ENCODE measurements at places on chromosomes 7 and 10. TPM values are rescaled to one million over a fixed set of nuclear protein-coding genes. Genes with fewer than 3 reads are reported as not detected.

The CLCN1 gene
- 3.1 TPM for total RNA-seq

The TNS3 gene
- total RNA-seq = 39.7 TPM

The GDF10 gene
- 32.6 TPM for total RNA-seq

The FKBP9 gene
- 198 TPM for total RNA-seq

The CPN1 gene
- total RNA-seq = not detected
